Psoas muscle (tissue), 8 donors: ENCODE measurements at places on chromosomes 6 and 20. TPM values are rescaled to one million over a fixed set of nuclear protein-coding genes. Genes with fewer than 3 reads are reported as not detected.

- no peak for DNase-seq
These were observed 63.4 kb downstream of the MTHFD1L start for GRCh38 chr6:150928882-150929281.

DNA sequence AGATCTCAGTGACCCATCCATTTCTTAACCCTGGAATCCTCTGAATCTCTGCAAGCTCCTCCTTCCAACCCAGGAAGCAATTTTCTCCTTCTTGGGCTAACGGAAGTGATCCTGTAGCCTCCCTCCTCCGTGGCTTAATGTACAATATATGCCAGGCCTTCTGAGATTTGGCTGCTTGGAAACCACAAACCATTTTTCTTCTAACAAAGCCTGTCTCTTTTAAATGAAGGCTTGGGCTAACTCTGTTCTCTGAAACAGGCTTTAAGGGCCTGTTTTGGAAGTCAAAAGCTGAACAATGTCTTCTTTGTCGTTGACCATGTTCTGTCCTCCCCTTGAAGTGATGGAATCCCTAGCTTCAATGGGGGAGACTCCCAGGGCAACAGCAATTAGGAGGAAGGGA lies 14.9 kb downstream of the FYN start:
- no peak for DNase-seq

DNA sequence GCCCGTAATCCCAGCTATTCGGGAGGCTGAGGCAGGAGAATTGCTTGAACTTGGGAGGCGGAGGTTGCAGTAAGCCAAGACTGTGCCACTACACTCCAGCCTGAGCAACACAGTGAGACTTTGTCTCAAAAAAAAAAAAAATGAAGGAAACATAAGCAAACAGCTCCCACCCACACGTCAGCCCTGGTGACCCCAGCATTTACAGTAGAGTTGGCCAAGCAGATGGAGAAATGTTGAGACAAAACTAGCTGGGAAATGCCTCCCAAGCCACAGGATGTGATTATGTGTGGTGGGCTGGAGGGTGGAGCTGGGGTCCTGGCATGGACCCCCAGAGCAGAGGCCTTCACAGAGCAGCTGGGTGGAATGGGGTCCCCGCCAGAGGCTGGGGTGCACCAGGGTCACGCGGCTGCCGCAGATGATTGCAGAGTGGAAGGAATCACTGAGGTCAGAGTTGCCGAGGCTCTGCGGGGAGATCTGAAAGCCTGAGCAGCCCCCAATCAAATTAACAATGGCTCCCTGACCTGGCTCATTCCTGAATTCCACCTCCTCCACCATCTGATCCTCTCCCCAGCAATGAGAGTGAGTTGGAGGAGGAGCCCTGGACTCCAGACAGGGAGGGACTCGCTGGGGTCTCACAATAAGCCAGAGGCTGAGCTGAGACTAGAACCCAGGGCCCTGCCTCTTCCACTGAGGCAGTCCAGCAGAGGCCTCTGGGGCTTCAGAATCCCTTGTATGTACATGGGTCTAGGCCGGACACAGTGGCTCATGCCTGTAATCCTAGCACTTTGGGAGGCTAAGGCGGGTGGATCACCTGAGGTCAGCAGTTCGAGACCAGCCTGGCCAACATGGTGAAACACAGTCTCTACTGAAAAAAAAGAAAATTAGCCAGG lies 34.7 kb upstream of the TGM2 start:
- DNase-seq: no peak

DNA sequence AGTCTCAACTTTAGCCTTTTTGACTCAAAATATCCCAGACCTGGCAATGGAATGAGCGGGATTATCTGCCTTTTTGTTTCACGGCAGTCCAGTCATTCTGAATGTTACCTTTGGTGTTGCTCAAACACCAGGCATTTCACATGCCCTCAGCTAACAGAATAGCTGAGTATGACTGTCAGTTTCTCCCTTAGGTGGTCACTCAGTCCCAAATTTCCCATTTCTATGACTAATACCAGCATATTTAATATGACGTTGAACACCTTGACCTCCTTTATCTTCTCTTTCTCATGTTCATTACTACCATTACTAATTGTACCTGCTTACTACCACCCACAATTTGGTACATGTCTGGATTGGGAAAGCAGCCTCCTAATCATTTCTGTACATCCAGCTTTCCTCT lies 65.2 kb downstream of the EDN1 start:
- DNase-seq: no peak

GRCh38 chr20:4740774-4741431 lies 19.2 kb downstream of the PRND start:
- DNase-seq: peak; percentile 31

DNA sequence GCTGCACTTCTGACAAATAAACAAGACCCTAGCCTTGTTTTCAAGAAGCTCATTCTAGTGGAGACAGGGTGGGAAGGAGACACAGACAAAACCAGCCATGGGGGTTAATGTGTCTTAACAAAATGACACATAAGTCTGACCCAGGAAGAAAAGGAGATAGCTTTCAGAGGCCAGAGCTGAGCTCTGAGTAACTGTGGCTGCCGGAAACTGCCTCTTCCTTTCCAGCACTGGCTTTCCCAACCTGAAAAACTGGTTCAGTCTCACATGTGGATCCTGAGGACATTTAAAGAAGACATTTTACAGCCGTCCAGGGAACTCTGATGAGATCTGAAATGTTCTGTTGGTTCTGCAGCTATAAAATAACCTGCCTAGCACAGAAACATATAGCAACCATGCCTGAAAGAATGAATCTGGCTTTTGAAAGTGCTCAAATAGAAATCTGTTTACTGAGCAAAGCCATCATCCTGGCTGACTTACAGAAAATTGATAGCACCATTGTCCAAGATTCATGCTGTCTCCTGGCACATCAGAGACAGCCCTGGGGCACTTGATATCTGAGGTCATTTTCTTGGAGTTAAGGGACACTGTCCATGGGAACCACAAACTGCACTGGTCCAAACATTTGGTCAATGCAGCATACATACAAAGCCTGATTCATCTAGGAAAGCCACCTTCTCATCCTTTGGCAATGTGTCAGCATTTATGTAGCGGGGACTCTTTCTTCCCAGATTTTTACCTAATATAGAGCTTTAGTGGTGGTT lies 83.2 kb upstream of the PAX1 start:
- no peak for DNase-seq

GRCh38 chr6:74213995-74214394 lies 518.0 kb downstream of the CD109 start:
- no peak for DNase-seq

GRCh38 chr20:23201658-23202057 lies 115.5 kb upstream of the CD93 start:
- DNase-seq: no peak

DNA sequence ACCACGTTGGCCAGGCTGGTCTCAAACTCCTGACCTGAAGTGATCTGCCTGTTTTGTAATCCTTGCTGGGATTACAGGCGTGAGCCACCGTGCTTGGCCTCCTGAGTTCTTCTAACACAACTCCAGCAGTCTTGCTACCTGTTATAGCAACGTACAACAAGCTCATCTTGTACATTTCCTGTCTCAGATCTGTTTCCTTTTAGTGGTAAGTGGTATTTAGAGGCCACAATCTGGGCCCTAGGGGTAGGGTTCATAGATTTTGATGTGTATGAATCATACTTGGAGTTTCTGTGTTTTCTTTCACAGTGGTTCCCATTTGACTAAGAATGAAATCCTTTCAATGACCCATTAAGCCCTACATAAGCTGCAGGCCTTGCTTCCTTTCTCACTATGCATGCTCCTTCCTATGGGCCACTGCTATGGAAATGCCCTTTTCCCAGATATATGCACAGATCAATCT lies 27.1 kb upstream of the SYNCRIP start:
- DNase-seq: no peak

- no peak for DNase-seq
These were observed 93.7 kb upstream of the CD83 start for GRCh38 chr6:14023855-14024254.

GRCh38 chr20:54140067-54140466 lies 33.7 kb downstream of the CYP24A1 start:
- no peak for DNase-seq

The ZC2HC1B gene
- 0.56 TPM for total RNA-seq

The TOMM6 gene
- 158 TPM for total RNA-seq

The TRIM31 gene
- not detected for total RNA-seq
